ENCODE measurements at places on chromosomes 3 and 15.

GRCh38 chr15:74262151-74262550 is 26.0 kb downstream of the CCDC33 start:
- no peak for DNase-seq

- DNase-seq, result no peak
These were observed 665 bp downstream of the GATM start for GRCh38 chr15:45377609-45378148.

- DNase-seq, result no peak
These were observed 43.2 kb downstream of the SCAPER start for GRCh38 chr15:76861815-76862397.

DNA sequence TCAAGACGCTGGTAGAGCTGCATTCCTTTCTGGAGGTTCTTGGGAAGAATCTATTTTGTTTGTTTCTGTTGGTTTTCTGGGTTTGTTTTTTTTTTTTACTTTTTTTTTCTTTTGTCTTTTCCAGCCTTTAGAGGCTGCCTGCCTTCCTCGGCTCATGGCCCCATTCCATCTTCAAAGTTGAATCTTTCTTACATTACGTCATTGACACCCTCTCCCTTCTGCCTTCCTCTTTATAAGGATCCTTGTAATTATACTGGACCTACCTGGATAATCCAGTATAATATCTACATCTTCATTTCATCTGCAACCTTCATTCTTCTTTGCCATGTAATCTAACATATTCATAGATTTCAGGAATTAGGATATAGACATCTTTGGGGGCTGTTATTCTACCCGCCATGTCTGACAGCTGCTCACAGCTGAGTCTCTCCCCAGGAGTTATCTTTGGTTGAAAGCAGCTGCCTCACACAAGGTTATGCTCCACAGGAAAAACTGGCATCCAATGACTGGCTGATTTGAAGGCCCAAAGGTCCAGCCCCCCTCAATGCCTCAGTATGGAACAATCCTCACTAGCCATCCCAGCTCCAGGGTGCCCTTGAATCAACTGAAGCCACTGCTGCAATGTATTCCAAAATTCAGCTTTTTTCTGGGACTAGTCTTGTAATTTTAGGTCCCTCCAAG is 38.4 kb upstream of the THBS1 start:
- DNase-seq, result no peak

GRCh38 chr3:98827221-98827920 is 64.2 kb downstream of the ST3GAL6 start:
- DNase-seq, result no peak

DNA sequence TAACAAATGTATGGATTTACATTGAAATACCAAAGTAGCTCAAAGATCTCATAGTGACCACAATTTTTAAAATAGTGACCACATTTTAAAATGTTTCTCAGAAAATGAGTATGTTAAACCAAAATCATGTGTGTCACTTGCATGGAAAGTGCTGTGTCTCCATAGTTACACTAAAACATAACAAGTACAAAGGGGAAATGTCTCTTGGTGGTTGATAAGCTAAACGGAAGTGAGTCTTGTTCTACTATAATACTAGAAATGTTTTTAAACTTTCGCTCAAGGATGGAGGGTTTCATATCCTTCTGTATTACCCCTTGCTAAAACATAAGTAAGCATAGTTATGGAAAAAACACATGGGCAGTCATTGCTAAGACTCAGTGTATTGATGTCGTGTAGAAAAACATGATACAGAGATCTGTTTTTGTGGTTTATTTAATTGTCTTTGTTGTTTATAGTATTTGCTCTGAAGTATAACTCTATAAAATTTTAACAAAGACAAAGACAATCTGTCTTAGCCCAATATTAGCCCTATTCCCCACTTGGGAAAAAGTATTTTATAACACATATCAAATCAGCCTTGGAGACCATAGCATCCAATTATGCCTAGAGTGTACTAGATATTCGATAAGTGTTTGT is 27.0 kb upstream of the DENND4A start:
- DNase-seq, result no peak

DNA sequence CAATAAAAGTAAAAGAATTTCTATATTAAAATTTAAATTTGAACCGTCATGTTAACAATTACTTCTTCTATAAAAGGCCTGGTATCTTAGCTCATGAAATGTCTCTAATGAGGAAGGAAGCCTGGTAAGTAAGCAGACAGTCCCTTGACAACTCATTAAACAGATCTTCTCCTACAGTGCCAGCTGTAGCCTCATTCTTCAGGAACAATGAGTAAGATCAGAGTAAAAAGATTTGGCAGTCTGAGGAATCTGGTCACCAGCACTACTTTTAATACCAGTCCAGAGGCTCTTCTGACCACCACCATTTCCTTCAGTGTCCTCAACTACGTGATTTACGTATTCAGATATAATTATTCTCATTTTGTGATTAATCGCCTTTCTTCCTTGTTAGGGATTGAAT is 955.0 kb upstream of the ALCAM start:
- no peak for DNase-seq

GRCh38 chr15:77494073-77494867 is 73.6 kb downstream of the HMG20A start:
- DNase-seq, result no peak

GRCh38 chr3:99500485-99500884 is 137.9 kb upstream of the COL8A1 start:
- DNase-seq, result no peak

GRCh38 chr3:78455166-78455565 is 1312.6 kb downstream of the ROBO1 start:
- no peak for DNase-seq

- no peak for DNase-seq
These were observed 273.6 kb downstream of the MECOM start for GRCh38 chr3:169389925-169390253.

DNA sequence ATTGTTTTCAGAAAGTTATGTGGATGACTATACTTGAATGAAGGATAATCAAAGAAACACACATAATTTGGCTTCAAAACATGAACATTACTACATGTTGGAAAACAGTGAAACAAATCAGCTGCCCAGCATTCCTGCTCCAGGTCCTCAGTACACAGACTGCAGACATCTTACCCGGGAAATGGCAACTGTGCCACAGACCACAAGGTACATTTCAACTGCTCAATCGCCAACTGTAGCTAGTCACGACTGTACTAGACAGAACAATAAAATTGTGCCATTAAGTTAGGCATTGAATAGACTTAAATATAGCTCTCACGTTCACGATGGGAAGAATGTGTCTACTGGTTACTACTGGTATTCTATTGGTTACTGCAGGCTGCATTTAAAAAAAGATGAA is 5.0 kb downstream of the NAA50 start:
- no peak for DNase-seq

DNA sequence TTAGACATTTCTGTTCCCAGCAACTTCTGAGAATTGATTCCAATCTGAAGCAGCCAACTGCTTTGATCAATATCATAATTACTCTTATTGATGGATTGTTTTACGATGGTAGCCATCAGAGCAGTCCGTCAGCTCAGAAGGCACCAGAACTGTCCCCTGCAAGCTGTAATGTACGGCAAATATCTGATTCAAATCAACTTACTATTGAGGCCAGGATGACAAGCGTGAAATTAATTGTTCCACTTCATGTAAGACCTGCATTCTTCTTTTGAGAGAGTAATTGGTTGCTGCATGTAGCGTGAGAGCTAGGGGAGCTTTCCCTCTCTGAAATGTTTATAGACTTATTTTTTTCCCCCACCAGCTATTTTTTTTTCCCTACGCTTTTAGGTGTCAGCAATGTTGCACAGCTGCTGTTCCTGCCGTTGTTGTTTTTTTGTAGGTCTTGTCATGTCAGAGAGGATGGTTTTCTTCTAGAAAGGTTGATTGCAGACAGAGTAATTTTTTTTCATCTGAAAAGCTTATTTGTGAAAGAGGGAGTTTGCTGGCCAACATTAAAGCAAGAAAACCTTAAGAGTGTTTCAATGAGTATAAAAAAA is 134.9 kb downstream of the CACNA2D3 start:
- no peak for DNase-seq

GRCh38 chr15:93477721-93478120 is 388.7 kb upstream of the RGMA start:
- DNase-seq, result no peak

DNA sequence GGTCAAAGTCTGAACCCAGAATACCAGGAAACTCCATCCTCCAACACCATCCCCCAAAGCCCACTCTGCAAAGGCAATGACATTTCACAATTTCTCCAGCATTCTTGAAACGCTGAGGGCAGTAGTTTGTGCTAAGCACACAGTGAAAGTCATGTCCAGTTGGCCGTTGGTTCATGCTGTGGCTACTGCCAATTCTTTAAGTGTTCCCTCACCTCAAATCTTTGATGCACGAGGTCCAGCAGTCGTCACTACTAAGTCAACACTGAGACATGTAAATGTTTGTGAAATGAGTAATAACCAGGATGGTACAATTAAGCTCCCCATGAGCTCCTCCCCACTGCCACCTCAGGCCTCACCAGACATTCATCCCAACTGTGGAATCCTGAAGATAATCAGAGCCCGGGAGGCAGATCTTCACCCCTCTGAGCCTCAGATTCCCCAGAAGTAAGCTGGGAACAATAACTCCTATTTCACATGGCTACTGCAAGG is 7.0 kb downstream of the SUCLG2 start:
- no peak for DNase-seq

DNA sequence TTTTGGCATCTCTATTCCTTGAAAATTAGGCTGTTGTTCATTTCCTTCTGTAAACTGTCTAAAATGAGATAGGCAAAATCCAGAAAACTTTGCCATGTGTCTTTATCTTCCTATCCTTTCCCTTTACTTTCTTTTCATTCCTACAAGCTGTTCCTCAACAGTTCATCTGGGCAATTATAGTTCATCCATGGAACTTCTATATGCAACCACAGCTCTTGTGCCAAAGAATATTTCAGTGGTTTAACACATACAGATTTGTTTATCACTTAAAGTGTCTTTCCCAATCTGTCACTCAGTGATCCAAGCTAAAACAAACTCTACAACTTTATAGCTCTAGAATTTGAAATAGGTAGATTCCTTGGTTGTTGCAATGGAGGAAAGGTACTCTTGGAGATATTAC is 230.3 kb upstream of the EPHA6 start:
- DNase-seq, result no peak

- no peak for DNase-seq
These were observed 84.6 kb downstream of the CD47 start for GRCh38 chr3:108006077-108006771.

DNA sequence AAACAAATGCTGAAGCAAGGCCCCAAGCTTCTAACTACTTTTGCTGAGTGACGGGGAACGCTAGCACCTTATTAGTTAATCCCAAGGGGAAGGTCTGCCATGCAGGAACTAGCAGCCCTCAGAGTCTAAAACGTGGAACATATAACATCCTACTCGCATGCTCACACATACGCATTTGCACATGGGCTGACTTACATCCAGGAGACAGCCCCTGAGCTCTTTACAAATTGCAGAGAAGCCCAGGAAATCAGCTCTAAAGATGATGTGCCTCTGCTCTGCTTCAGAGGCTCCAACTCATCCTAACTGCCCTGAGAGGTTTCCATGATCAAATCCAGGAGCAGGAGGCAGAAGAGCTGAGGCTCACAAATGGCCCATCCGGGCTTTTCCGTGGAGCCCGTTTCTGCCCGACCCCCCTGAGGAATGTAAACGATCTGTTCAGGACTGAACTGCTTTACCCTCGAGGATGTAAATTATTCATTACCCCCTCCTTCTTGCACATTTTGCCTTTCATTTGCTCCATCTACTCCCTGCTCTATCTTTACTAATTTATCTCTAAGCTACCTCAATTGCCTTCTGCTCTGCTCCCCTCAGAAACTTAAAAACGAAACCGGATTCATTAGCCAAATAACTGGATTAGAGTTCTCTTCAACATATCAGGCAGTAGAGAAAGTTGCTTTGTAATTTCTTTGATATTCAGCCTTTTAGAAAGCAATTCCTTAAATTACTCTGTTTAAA is 141.9 kb upstream of the CCDC54 start:
- no peak for DNase-seq

DNA sequence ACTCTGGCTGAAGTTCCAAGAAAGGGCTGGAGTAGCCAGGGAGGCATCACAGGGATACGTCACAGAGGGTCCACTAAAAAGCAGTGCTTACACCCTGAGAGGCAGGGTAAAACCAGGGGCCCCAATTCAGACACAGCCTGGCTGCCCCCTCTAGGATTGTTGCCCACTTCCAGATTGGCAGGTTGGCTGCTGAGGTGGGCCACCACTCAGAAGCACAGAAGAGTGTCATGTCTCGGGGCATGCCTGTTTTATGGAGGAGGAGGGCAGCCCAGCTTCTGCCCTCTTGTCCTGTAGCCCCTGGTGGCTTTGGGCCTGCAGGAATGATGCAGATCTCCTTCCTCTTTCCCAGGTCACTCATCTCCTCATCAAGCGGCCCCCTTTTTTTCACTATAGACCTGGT is 24.0 kb downstream of the NOX5 start:
- DNase-seq, result no peak

GRCh38 chr3:115512565-115513415 is 110.5 kb upstream of the GAP43 start:
- DNase-seq, result peak; percentile 9

DNA sequence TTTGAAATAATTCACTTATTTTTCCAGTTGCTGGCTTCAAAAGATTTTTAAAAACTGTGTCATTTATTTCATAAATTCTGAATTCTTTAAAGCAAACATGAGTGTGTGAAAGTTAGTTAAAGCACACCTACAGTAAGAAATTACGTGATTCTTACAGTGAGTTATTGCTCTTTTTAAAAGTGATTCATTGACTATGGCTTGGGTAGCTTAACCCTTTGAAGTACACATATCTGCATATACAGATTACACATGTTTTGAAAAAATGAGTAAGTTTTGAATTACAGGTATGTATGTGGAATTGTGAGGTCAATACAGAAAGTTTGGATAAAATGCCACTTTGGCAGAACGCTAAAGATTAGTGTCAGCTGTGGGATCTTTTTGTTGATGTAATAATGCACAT is 64.5 kb upstream of the MBNL1 start:
- DNase-seq, result no peak

- no peak for DNase-seq
These were observed 338.9 kb upstream of the CFAP20DC start for GRCh38 chr3:59388555-59389270.

GRCh38 chr3:14274999-14275961 is 96.7 kb downstream of the LSM3 start:
- DNase-seq, result peak; percentile 39

- DNase-seq, result no peak
These were observed 6.9 kb upstream of the HTR3C start for GRCh38 chr3:184045995-184046394.

- no peak for DNase-seq
These were observed 382.9 kb upstream of the MCTP2 start for GRCh38 chr15:93848490-93848889.

DNA sequence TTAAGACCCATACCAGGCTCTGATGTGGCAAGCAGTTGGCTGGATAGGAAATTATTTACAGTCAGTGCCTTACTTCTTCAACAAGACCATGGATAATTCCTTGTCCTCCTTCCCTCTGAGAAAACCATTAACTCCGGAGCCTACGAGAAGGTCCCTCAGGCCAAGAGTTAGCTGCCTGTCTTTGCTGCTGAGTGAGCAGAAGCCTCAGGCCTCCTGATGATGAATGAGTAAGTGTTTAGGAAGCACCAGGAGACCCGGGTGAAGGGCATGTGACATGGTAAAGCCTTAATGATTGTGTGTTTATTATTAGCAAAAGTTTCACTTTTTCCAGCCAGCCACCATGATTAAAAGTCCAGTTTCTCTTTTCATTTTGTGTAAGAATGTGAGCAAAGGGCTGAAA is 174.9 kb upstream of the TOPAZ1 start:
- DNase-seq, result no peak

- no peak for DNase-seq
These were observed 269.0 kb downstream of the GOLGA6L6 start for GRCh38 chr15:20272422-20273184.
